ENCODE measurements at places on chromosomes 5 and 9.

GRCh38 chr9:137900584-137901310, 23.2 kb downstream of the CACNA1B start:
- DNase-seq = no peak

- no peak for DNase-seq
Observed at GRCh38 chr5:74394916-74395880, 245.3 kb downstream of the ENC1 start.

- DNase-seq = no peak
Observed at GRCh38 chr9:36187414-36187813, 3.3 kb upstream of the CLTA start.

GRCh38 chr5:151264113-151264512, 11.1 kb downstream of the GM2A start:
- no peak for DNase-seq

GRCh38 chr5:172451771-172452197, 2.5 kb downstream of the SH3PXD2B start:
- no peak for DNase-seq

DNA sequence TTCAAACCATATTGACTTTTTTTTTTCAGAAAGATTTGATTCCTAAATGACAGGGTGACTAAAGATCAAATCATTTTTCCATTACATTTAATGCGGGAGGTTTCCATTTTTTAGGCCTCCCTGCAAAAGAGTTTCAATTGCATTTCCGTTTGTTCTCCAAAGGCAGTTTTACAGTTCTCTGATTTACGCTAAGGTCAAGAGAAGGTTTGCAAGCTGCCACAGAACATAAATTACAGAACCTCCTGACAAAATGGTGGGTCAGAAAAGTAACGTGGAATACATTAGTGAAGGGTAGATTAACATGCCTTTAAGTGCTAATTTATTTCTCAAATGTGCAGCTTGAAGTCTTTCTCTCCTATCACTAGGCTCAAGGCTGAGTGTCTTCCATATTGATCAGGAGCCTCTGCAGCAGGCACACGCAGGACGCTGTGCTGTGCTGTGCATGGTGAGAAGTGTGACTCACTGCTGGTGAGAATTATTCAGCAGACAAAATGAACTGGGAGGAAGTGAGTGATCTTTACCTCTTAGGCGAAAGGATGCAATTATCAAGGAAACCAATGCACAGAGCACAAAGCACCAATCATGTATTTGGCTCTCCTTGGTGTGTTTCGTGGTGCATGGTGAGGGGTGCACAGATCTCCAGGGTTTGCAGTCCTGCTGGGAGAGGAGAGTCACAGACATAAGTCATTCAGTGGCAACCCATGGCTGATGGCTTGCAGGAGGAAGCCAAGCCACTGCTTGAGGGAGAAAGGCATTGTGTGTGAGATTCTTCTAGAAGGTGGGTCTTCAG, 136.3 kb downstream of the TENT4A start:
- no peak for DNase-seq

DNA sequence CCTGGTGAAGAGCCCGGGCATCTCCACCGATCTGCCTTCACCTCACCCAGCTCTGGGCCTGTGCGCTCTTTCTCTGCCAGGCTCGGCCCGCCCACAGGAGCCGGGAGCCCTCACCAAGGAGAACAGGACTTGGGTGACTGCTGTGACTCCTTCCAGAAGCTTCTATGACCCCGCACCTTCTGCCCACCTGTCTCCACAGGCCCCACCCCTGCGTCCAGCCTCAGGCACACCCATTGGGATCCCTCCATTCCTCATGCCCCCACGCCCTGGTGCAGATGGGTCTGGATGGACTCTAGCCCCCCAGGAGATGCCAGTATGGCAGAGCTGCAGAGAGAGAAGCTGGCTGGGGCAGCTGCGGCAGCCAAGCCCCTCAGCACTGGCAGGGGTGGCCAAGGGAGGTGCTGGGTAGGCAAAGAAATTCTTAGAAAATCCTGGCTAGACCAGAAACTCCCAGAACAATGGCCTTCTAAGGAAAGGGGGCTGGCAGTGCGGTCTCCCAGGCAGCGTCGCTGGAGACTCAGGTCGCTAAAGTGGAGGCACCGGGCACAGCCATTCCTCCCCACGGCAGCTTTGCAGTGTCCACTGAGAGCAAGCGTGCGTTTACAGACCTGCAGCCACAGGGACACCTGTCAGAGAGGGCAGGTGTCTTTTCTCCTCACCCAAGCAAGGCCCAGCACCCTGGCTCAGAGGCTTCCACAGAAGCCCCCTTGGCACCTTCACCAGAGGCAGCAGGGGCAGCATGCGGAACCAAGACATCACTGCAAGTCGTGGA, 17.3 kb downstream of the LPCAT1 start:
- no peak for DNase-seq

GRCh38 chr9:38085308-38085707, 16.3 kb upstream of the SHB start:
- DNase-seq = no peak

- no peak for DNase-seq
Observed at GRCh38 chr9:132798817-132799790, 79.0 kb downstream of the AK8 start.

- DNase-seq = no peak
Observed at GRCh38 chr5:20497356-20497755, 509.4 kb upstream of the CDH18 start.

- DNase-seq = no peak
Observed at GRCh38 chr5:84685121-84685894, 300.6 kb upstream of the EDIL3 start.

DNA sequence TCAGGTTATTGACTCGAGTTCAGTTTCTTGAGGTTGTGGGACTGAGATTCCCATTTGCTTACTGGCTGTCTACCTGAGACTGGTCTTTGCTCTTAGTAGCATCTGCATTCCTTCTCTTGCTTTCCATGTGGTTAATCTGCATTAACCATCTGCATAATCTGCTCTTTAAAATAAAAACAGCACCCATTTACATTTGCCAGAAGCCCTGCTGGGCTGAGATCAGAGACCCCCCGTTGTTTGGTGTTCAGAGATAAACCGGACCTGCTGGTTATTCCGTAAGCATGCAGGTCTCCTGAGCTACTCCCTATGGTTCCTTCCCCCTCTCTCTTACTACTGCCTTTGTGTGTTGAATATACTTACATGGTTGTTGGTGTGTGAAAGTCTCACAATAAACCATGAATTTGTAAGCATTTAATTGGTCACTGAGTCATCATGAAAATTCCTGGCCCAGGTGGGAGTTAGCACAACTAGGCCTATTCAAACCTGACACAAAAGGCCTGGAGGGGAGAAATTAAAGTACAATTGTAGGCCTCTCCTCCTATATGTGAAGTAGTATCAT, 396.7 kb downstream of the MRPS30 start:
- no peak for DNase-seq

GRCh38 chr5:126794157-126794828, 17.4 kb downstream of the LMNB1 start:
- no peak for DNase-seq

DNA sequence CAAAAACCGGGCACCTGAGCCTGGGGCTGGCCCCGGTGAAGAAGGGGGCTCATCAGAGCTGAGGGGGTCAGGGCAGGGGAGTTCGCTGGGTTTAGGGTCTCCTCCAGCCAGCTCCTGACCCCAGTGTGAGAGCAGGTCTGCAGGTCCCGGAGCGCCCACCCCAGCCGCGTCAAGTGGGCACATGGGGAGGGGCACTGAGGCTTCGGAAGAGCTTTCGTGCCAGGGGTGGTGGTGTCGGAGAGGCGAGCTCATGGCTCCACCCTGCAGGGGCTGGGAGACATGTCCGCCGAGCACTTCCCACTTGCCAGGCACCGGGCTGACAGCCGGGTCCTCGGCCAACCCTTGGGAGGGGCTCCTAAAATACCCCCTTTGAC, 13.2 kb downstream of the VAV2 start:
- no peak for DNase-seq

DNA sequence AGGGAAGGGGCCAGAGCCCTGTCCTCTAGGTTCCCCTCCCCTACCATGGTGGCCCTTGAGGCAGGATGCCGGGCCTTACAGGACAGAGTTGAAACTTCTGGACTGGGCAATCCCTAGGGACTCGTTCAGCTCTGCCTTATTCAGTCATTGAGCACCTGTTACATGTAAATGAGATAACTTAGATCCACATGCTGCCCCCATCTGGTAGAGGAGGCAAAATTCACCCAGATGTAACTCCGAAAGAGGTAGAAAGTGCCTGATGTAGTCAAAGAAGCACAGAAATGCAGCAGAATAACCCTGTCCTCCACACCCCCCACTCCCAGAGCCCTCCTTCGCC, 1.5 kb downstream of the GGTA1 start:
- DNase-seq = no peak

- DNase-seq = no peak
Observed at GRCh38 chr9:3398232-3398648, 127.6 kb downstream of the RFX3 start.

GRCh38 chr5:16791036-16791705, 144.9 kb downstream of the MYO10 start:
- DNase-seq = no peak

- DNase-seq = no peak
Observed at GRCh38 chr5:14204785-14205321, 61.7 kb downstream of the TRIO start.

DNA sequence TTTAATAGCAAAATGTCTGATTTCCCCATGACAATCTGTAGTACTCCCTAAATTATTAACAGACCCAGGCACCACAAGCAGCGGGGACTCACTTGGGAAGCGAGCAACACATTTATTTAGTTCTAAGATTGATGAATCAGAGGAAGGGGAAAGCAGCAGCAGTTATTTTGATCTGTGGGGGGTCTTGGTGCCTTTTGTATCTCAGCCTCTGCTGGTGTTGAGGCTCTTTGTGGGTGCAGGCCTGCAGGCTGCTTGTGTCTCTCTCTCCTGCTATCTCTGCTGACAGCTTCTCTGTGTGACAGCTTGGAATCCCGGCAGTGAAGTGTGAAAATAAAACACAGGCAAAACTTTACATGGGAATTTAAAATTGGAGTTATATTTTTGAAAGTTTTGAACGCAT, 878.2 kb upstream of the DMAC1 start:
- no peak for DNase-seq

- no peak for DNase-seq
Observed at GRCh38 chr5:133287500-133287899, 235.7 kb downstream of the HSPA4 start.

DNA sequence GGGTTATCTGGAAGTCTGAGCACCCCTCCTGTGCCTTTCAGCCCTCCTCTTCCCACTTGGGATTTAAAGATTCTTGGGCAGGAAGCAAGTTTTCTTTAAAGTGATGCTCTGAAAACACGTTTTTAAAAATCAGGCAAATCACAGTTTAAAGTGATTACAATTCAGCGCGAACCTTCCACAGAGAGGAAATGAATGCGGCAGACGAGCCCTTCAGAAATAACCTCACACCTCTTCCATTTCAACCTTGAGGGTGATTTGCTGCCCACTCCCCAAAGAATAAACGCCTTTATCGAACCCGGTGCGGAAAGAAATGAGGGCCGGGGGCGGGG, 2.3 kb upstream of the EFNA5 start:
- no peak for DNase-seq

DNA sequence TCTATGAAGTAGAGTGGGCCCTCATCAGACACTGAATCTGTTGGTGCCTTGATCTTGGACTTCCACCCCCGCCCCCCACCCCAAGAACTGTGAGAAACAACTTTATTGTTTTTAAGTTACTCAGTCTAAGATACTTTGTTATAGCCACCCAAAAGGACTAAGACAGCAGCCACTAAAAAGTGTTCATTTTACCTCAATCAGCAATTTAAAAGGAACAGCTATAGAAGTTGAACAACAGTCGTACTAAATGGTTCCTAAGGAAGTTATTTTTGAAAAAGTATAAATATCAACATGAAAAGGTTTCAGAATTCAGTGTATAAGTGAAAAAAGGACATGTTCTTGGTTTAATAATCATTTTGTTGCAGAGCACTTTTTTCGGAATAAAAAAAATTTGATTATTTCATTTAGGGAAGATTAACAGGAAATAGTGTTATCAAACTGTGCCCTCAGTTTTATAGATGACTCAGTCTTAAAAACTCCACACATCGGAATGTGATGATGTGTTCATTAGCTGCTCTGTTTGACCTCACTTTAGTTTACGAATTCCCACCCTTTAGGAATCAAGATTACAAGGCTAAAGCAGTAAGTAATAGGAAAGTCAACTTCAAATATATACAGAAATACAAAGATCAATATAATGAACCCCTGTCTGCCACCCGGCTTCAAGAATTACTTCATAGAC, 71.2 kb downstream of the MTAP start:
- no peak for DNase-seq

DNA sequence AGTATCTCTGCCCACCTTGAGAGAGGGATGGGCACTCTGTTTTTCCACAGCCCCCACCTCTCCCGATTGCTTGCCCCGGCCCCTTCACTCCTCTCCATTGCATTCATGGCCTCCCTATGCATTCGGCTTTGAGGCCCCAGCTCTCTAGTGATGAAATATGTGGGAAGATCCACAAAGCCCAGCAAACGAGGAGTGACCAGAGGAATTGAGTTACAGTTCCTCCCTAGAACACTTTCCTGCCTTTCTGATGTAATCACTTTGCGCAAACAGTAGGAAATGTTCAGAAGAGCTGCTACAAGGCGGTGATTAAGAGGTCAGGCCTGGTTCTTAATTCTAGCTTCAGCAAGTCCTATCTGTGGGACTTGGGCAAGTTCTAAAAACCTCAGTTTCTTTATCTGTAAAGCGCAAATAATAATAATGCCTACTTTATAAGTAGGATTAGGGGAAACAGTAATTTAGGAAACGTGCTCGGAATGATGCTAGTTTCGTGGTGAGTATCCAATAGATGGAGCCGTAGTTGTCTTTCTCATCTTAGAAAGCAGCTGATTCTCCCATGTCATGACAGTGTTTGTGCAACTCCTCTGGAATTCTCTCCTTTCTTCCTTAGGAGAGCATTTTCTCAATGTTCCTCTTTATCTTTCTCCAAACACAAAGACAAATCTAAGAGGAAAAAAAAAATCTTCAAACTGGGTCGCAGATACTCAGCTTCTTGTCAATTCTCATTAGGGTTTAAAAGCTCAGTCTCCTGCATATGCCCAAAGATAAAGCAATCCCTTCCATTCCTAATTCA, 99.5 kb upstream of the MSX2 start:
- no peak for DNase-seq

DNA sequence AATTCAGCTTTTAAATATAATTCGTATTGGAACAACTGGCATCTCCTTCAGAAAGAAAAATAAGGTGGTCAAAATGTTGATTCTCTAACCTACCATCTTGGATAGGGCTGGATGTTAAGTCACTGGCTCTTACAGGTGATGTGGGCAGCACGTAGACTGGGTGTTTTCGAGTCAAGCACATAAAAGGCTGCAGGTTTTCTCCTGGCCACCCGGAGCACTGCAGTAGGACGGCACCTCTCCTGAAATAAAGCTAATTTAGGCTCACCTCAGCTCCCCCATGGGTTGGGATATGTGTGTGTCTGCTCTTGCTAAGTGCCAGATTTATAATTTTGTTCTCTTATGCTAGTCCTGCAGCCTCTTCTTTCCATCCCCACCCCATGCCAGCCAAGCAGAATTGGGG, 80.3 kb downstream of the IQGAP2 start:
- DNase-seq = no peak

GRCh38 chr9:136865041-136865767, 904 bp downstream of the EDF1 start:
- no peak for DNase-seq

- DNase-seq = no peak
Observed at GRCh38 chr9:134283111-134283515, 43.1 kb upstream of the RXRA start.

GRCh38 chr5:108303611-108304010, 78.3 kb downstream of the FBXL17 start:
- no peak for DNase-seq

All from stimulated activated CD8-positive, alpha-beta memory T cell treated with anti-CD3 and anti-CD28 coated beads, Interleukin-15, amount 100 ng/mL, for 24 hours (primary cell).